ENCODE measurements at places on chromosomes 16 and 17.
A peak's percentile ranks its signal among the peaks of the same experiment; 100 is the strongest.

DNA sequence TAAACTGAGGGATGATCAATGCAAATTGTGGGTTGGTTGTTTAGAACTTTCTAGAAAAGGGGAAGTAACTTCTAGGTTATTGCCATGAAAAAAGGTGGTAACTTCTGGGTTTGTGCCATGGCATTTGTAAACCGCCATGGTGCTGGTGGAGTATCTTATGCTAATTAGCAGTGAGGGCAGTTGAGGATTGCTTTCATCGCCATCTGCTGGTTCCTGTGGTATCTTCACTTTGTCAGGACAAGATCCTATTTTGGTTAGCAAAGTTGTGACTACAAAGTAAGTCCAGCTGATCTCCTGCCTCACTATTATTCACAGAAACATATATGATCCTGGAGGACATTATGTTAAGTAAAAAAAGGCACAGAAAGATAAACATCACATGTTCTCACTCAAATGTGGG lies 1332.3 kb downstream of the CDH11 start:
- no peak for DNase-seq

GRCh38 chr16:56689171-56689570 lies 6.9 kb downstream of the MT1X start:
- no peak for DNase-seq

DNA sequence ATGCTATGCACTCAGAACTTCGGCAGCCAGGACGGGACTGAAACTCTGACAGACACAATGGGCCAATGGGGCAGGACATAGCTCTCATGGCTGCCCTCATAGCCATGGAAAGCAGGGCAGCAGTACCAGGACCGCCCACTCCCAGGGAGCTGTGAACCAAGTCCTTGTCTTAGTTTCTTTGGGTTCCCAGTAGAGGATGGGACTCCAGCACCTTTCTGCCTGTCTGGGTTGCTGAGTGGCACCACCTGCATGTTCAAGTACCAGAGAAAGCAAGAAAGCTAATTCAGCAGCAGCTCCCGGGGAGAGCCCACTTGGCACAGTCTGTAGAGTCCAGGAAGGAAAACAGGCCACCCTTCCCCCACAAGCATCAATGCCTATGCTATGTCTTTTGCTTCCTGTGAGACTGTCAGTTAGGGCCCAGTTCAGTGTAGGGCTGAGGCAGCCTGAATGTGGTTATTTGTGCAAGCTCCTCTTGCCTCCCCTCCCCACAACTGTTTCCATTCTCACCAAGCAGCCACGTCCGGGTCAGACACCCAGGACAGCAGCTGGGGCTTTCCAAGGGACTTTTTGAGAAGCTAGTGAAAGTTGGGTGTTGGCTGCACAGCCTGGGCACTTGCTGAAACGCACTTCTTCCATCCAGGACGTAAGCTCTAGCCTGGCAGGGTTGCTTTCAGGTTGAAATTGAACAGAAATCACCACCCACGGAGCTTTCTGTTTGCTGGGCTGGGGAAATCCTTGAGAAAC lies 7.8 kb downstream of the SUPT4H1 start:
- DNase-seq: peak; percentile 96

- peak; percentile 8 for DNase-seq
Measured at GRCh38 chr16:85245307-85246172, 133.3 kb upstream of the CIBAR2 start.

Data from T-helper 2 cell treated with Interferon-gamma antibody and Interleukin-4, amounts not matched to agents 5 μg/mL and 100 μg/mL, for 36 hours (primary cell).